Fibroblast of villous mesenchyme (primary cell): ENCODE measurements at places on chromosomes 12 and 14.

DNA sequence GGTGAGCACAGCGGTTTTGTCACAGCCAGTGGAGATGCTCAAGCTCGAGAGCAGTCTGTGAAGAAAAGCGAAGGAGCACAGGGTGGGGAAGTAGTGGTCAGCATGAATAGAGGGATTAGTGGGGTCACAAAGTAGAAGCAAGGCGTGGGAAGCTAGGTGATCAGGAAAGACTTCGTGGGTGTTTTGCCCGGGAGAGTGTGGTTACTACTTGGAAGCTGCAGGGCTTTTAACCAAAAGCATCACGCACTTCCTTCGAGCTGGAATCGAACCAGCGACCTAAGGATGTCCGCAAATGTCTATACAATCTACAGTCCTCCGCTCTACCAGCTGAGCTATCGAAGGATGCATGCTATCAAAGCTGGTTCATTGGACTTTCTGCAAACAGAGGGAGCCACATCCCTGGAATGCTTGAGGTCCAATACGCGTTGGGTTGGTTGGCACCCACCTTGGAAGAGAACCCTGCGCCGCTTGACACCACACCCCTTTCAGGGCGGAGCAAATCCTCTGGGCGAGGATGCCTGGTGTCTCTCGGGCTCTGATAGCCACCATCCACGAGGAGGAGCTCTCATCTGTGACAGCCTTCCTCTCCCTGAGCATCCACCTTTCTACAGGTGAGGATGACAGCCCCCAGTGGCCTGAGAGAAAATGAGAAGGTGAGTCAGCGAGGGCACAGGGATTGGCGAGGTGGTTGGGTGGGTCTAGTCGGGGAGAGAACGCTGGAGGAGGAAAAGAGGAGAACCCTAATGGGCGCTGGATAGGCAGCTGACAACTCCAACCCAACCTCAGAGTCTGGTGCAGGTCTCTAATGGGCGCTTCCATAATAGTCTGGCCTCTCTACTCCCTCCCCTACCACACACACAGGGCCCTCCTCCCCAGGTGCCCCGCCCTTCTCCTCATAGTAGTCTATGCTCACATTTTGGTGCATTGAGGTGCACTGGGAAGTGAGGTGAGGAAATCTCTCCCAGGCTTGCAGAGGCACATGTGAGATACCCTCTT, 16.0 kb upstream of the OR6S1 start:
- DNase-seq = no peak

- DNase-seq = peak; percentile 43
Measured at GRCh38 chr14:53663709-53664108, 292.9 kb downstream of the BMP4 start.

DNA sequence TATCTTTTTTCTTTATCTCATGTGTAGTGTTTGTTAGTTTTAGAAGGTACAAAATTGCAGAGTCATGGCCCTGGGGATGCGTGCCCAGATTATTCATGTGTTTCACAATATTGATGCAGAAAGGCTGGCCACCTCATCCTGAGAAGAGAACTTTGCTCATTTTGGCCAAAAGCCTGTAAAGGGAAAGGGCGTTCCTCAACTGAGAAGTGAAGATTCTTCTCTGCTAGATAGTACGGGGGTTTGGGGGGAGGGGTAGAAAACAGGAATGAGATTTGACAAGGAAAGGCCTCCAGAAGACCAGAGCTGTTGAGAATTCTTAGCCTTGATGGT, 1.7 kb downstream of the MGST1 start:
- DNase-seq = peak; percentile 95

- peak; percentile 79 for DNase-seq
Measured at GRCh38 chr12:31324116-31324844, 1.7 kb downstream of the SINHCAF start.

- no peak for DNase-seq
Measured at GRCh38 chr12:19752712-19753111, 313.4 kb downstream of the AEBP2 start.

DNA sequence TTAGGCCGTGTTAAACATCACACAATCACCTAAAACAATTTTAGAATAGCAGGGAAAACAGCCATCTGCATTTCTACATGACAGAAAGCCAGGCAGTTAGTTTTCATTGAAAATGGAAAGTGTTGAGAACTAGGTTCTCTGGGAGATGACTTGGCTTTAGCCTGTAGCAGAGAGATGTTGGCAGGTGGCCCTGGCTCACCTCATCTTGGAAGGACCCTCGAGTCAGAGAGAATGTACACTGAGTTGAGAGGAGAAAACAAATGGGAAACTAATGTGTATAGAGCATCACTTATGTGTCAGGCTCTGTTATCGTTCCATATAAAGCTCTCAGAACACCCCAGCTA, 51.9 kb downstream of the SUSD6 start:
- DNase-seq = no peak

GRCh38 chr14:58762629-58763028, 124.9 kb downstream of the DACT1 start:
- DNase-seq = no peak

GRCh38 chr12:78628491-78629100, 236.0 kb upstream of the SYT1 start:
- DNase-seq = no peak

DNA sequence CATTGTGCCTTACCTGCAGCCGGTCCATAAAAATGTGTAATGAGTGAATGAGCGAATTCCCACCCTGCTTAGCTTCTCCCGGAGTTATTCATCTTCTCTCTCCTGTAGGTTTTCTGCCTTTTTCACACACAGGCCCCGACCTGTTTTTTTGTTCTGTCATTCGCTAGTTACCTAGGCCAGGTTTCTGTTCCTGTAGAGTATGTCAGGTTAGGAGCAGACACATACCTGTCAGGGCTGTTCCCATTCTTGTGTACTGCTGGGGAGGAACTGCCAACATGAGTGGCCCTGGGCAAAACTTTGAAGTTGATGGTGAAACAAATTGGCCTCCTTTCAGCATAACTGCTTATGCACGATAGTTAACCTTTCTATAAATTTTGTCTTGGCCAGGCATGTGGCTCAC, 140.1 kb downstream of the SYNE2 start:
- no peak for DNase-seq

DNA sequence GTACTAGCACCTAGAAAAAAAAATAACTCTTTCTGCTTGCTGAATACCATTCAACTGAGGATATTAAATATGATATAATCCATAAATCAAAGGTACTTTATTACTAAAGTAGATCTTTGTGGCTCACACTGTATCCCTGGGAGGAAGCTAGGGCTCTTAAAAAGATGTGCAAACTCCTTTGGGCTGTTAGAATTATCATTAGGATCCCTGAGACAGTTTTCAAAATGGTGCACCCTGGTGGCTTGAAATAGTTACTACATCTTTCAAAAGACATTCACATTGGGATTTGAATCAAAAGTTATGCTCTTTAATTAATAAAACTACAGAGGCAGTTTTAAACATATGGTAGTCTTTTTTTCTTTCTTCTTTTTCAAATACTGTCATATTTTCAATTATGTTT, 228.5 kb upstream of the G2E3 start:
- peak; percentile 2 for DNase-seq

GRCh38 chr14:65336191-65336591, 76.3 kb upstream of the FUT8 start:
- peak; percentile 57 for DNase-seq

GRCh38 chr12:11920231-11920630, 150.5 kb upstream of the BCL2L14 start:
- peak; percentile 63 for DNase-seq

DNA sequence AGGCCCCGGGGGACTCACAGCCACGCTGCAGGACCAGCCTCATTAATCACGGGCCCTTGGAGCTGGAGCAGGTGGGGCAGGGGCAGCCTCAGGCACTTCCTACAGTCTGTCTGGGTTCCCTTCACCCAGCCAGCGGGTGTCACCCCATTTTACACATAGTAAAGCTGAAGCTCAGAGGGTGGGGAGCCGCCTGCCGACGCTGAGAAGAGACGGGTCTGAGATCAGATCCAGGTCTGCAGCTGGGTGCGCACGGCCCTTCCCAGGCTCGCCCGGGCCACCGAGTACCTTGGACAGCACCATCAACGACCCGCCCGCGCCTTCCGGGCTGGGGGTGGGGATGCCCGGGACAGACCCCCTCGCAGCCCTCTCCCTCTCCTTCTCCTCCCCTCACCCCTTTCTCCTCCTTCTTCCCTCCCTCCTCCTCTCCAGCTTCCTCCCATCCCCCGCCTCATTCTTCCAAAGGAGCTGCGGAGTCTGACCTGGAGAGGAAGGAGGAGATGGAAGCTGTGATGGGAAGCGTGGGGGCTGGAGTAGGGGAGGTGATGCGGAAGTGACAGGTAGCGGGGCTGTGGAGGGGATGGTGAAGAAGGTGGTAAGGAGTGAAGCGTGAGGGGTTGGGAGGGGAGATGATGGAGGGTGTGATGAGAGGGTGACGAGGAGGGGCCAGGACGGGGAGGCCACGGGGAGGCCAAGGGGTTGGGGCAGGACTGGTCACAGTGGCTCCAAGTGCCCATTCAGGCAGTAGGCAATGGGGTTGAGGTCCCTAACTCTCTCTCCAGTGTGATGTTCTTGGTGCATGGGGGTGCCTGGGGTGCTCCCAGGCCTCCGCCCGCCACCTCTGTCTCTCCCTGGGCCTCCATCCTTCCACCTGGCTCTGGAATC, 8.8 kb downstream of the DTX1 start:
- no peak for DNase-seq

DNA sequence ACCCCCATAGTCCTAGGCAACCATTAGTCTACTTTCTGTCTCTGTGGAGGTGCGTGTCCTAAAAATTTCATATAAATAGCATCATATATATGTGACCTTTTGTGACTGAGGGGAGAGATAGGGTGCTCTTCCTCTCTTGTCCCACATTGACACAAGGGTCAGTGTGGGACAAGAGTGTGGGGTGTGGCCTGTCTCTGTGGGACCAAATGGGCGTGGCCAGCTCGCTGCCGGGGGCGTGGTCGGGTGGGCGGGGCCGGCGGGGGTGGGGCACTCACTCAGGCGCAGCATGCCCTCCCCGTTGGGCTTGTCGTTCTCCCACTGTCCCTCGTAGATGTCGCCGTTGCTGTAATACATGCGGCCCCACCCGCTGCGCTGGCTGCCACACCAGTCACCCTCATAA, 15.5 kb downstream of the MORN3 start:
- no peak for DNase-seq

DNA sequence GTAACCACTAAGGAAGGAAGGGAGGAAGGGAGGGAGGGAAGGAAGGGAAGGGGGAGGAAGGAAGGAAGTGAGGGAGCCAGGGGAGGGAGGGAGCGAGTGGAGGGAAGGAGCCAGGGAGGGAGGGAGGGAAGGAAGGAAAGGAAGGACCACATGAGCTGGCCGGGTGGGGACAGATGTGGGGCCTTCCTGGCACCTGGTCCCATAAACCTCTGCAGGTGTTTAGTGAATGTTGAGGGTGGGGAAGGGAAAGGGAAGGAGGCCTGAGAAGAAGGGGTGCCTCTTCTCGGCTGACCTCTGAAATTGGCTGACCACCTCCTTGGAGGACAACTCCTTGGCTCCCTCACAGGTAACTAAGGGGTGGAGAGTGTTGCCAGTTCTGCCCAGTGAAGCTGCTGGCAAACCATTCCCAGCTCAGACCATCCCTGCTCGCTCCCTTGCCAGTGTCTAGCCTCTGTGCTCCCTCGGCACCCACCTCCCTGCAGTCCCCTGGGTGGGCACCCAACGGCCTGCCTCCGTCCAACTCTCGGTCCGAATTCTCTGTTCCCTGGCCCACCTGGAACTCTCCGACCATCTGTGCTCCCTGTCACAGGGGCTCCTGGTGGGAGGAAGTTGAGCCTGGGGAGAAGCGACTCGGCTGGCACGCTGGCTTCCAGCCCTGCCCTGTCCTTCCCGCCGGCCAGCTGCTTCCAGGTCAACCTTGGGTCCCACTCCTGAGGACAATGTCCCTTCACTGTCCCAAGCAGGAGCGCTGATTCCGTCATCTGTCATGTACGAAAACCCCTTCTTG, 12.2 kb upstream of the PPP1R13B start:
- DNase-seq = no peak

DNA sequence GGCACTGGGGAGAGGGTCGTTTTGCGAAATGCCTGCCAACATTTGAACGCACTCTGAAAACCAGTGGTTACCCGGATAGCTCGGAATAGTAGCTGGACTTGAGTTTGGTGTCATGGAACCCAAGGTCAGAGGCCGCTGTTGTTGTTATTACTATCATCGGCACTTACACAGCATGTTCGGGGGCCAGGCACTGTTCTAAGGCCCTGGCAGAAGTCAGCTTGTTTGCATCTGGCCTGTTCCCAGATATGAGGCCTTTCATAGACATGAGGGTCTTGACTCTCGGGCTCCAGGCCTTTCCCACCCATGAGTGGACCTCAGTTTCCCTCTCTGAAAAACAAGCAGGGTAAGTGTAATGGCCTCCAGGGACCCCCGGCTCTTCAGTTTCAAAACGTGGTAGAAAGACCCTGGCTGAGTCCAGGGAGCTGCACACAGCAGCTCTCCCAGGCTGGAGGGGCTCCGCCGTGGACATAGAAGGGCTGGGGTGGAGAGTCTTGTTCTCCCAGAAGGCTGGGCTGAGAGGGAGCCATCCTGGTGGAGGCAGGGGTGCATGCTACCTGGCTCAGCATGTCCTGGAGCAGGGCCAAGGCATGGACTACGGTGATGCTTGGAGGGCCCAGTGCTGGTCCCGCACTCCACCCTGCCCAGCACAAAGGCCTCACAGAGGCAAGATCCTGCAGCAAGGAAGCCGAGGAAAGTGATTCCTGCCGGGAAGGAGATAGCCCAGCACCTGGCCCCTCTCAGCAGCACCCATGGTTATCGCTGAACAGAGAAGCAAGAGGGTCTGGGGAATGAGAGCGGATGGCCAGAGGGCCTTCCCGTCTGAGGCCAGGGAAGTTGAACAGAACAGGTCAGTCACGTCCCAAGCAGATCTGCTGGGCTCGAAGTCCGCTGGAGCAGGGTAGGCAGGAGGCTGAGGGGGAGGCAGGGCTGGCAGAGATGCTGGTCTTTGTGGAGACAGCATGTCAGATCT, 63.5 kb upstream of the C14orf180 start:
- DNase-seq = no peak

GRCh38 chr12:64983771-64984278, 137.3 kb downstream of the WIF1 start:
- no peak for DNase-seq

- DNase-seq = peak; percentile 6
Measured at GRCh38 chr14:86462193-86462753, 932.3 kb downstream of the FLRT2 start.

GRCh38 chr14:88078525-88078924, 73.6 kb downstream of the GPR65 start:
- no peak for DNase-seq

GRCh38 chr12:100741084-100741711, 53.4 kb upstream of the ANO4 start:
- peak; percentile 39 for DNase-seq

GRCh38 chr14:21095430-21096205, 2.8 kb downstream of the ZNF219 start:
- peak; percentile 21 for DNase-seq

DNA sequence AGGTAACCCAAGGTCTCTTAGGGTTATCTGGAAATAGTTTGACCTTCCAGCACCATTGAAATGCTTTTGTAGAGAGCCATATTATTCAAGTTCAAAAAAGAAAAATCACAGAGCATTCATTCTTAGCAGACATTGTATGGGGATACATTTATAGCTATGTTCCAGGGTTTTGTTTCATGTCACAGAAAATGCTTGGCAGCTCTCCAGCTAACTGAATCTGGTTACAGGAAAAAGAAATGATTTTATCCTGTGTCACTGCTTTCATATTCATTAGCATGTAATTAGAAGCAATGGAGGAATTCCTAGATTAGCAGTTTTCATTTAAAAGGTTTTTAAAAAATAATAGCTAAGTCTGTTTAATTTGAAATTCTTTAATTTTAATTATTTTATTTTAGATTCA, 78.9 kb downstream of the SNAPC1 start:
- DNase-seq = peak; percentile 14
